ENCODE measurements at places on chromosomes 6 and 20.

GRCh38 chr6:96889146-96889545 lies 8.5 kb downstream of the NDUFAF4 start:
- no peak for DNase-seq

DNA sequence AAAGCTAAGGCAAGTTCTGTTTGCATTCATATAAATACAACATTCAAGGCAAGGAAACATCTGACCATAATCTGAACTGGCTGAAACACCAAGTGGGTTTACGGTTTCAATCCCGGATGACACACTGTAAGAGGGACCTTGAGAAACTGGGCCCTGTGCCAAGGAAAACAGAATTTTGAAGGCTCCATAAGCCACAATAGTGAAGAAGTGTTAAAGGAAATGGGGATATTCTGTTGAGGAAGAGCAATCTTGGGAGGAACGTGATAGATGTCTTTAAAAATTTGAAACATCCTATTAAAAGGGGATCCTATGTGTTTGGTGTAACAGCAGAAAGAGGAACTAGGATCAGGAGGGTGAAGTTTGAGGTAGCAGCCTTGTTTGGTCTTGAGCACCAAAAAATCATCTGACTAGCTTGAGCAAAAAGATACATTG lies 82.4 kb upstream of the TAB2 start:
- DNase-seq: no peak

DNA sequence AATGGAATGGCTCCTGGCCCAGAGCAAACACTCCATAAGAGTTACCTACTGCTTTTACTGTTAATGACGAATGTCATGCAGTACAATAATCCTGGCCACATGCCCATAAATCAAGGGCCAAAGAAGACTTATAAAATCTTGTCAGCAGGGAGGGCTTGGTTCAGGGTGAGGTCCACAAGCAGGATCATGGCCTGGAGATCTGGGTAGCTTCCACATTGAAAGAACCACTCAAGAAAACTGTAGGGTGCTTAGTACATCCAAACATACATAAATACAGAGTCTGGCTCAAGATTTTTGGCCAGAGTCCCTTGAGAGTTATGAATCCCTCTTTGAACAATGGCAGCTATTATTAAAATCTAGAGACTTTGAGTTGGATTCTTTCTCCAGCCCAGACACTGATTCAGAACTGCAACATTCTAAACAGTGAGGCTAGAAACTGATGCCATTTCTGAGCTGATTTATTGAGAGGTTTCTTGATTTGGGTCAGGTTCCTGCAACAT lies 188.7 kb downstream of the CDC5L start:
- no peak for DNase-seq

DNA sequence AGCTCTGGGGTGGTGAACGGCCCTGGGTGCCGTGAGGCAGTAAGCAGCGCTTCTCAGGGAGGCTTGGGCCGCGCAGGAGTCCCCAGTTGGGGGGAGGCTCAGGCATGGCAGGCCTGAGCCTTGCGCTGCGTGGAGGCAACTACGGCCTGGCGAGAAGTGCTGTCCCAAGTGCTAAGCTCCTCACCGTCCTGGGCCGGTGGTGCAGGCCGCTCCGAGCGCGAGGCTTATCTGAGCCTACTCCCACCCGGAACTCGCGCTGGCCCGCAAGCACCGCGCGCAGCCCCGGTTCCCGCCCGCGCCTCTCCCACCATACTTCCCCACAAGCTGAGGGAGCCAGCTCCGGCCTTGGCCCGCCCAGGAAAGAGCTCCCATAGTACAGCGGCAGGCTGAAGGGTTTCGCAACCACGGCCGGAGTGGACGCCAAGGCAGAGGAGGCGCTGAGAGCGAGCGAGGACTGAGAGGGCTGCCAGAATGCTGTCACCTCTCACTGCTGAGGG lies 1.8 kb upstream of the WRNIP1 start:
- DNase-seq: no peak

DNA sequence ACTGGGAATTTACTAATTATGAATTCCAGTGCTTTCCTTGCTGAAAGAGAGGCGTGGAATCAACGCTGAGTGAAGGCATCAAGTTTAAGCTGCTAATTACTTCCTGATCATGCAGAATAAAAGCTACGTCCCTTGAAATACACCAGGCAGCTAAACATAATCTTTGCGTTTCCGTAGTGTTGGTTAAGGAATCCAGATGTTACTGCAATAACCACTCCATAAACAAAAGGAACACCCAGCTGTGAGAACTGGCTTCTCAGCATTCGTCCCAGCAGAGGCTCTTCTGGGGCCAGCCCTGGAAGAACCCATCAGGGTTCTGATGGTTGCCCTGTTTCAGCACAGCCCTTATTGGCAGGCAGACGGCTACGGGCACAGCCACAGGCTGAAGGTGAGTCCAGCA lies 111.4 kb downstream of the CDH26 start:
- DNase-seq: no peak

DNA sequence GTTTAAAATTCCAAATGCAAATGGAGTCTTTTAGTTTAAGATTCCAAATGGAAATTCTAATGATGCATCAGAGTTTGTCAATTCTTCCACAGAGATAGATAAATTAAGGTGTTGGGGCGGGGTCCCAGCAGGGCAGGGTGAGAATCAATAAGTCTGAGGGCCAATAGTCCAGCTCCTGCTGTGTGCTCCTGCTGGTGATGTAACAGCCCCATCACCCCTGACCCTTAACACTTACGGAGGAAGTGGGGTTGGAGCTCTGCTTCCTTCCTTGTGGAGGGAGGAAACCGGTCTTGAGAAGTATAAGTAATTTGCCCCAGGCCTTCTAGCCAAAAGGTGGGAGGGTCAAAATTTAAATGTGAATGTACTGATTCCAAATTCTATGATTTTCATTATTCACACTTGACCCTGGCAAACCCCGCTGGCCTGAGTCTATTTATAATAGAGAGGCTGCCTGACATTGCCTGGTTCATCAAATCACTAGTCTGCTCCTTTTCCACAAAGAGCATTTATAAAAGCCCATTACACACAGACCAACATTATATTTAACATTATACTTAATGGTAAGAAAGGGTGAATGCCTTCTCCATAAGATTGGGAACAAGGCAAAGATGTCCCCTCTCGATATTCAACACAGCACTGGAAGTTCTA lies 17.2 kb downstream of the ZBTB2 start:
- no peak for DNase-seq

DNA sequence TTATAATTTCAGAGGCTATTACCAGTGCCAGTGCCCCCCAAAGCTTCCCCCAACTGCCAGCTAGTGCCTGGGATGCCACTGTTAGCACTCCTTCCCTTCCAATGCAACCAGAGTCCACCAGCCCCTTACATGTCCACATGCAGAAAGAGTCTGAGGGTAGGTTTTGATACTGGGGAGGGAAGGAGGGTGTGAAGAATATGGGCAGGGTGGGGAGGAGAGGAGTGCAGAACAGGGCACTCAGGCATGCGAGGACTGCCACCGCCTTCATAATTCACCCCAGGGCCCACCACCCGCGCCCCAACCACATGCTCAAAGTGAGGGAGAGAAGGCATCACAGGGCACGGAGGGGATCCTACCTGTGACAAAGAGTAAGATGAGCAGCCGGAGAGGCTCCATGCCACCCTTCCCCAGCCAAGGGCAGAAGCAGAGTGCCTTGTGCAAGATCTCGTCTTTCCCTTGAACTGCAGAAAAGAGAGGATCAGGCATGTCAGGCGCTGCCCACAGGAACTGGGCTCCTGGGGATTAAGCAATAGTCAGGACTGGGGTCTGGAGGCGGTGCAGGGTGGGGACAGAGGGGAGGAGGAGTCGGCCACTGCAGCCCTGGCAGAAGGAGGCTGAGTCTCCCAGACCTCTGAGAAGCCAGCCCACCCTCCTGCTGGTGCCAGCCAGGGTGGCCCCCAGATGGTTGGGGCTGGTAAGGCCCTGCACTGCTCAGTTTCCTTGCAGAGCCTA lies at the start of gene TREM2:
Gene TREM2, minus strand, starts transcription at position 430 of the 732 bp plus-strand sequence. Its CDS starts 34 bp downstream, at position 396.
- DNase-seq: no peak

DNA sequence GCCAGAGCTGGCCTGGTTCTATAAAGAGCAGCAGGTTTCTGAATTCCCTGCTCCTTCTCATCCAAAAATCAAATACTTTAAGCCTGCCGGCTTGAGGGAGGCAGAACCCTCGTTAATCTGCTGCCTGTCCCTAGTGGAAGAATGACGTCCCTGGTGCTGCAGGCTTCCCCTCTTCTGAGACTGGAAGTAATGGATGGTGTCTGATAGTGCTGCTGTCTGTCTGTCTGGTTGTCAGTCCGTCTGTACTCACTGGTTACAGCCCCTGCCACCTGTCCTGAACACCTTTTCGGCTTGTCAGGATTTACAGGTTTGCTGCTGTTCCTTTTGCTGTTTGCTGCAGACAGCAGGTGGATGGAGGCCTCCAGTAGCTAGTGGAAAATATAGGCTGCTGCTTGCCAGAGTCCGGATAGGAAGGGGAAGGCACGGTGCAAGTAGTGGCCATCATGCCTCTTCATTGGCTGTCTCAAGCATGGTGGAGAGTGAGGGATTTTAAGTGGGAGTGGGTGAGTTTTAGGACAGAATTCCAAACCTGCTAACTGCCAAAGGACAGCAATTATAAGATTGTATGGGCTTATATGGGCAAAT lies 2.5 kb downstream of the RIMS1 start:
- DNase-seq: no peak

DNA sequence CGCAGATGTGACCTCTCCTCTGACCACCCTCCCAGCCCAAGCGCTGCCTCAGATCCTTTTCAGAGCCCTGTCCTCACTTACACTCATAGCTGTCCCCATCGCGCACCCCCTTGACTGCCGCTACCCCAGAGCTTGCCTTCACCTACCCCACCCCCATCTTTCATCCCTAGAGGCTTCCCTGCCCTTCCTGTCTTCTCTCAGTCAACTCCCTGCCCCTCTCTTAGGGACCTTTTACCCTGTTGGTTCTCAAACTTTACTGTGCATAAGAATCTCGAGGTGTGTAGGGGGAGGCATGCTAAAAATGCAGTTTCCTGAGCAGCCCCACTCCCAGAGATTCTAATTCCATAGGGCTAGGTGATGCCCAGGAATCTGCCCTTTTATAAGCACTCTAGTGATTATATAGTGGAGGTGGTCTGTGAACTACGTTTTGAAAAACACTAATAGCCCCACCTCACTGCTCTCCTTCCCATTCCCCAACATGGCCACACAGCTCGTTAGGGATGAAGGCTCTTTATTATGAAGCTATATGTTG lies 725 bp downstream of the TM9SF4 start:
- no peak for DNase-seq
